ENCODE measurements at places on chromosomes 3 and 15.

DNA sequence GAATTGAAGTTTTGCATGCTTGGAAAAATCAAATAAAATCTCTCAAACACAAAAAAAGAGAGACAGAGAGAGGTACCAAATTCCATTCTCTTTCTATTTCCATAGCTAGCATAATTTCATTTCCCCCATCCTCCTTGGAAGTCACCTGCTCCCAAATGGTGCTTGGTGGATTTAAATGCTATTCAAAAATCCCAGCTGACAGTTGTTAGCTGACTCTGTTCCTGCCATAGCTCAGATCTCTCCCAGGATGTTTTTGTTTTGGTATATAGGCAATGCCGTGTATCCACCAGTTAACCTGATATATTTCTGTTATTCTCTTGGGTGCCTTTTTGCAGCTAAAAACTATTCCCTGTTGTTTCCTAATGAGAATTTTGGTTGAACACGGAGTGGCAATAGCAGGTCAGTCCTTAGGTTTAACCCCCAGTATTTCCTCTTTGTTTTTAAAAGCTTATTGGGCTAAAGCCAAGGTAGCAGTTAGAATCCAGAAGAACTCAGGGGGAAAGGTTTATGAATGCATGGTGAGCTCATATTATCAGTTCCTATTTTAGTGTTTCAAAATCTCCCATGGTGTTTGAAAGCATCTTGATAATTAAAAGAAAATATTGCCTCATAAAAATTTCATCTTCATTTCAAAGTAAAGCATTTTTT is 240.0 kb upstream of the GBE1 start:
- DNase-seq = no peak

DNA sequence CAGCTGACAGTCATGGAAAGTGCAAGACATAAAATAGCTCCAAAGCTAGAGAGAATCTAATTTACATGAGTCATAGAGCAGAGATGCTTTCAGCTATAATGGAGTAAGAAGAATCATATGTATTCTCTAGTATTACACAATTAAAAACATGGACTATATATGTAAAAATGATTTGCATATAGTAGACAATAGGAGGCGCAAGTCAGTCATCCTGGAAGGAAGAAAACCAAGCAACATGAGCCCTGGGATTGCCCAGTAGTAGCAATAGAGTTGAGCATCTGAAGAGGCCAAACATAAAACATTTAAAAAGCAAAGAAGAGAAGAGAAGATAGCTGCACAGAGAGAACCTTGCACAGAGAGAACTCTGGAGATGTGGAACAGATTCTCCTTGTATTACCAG is 455.0 kb downstream of the EPHA3 start:
- no peak for DNase-seq

DNA sequence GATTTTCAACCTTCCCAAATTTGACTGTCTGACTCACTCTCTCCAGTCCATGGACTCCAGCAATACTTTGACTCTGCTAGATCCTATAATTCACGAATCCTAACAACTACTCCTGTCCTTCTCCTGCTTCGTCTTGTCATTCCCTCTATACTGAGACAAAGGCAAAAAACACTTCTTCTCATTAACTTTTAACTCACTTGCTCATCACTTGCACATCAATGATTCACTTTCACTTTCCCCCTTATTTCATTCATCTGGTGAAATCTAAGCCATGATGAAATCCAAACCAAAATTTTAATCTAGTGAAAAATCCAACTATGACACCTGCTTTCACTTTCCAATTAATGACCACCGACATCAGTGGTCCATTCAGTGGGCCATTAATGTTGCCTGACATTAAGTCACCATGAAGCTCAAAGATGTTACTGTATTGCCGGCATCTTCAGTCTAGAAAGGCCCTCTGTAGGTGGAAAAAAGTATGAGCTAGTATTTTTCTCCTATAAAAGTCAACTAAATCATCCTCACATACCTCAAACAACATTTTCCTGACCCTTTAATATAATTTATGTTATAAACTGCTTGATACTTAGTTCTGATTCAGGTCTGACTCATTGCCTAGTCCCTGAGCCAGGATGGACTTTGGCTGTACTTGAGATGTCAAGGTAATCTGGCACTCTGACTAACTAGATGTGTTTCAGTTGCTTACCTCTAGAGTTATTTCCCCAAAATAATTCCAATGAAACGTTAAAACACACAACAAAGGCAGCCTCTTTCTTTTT is 158.6 kb downstream of the CNTN6 start:
- DNase-seq = no peak

GRCh38 chr3:100877286-100877685 is 115.9 kb downstream of the ABI3BP start:
- DNase-seq = no peak

- DNase-seq = no peak
Observed at GRCh38 chr3:44125246-44125645, 116.4 kb upstream of the TOPAZ1 start.
